Kidney glomerular epithelial cell (primary cell): ENCODE measurements at places on chromosomes 5 and 9.
A peak's percentile ranks its signal among the peaks of the same experiment; 100 is the strongest.

DNA sequence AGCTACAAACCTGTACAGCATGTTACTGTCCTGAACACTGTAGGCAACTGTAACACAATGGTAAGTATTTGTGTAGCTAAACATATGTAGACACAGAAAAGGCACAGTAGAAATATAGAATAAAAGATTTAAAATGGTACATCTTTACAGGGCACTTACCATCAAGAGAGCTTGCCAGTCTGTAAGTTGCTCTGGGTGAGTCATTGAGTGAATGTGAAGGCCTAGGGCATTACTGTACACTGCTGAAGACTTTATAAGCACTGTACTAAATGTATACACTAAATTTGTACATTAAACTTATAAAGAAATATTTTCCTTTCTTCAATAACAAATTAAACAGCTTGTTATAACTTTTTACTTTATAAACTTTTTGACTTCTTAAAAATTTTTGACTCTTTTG lies 20.5 kb downstream of the ADRB2 start:
- no peak for DNase-seq

- DNase-seq: peak; percentile 52
These were observed at the start of gene PCDHB1 for GRCh38 chr5:141050622-141051520. TSS of gene PCDHB1 (plus strand) at chr5:141051374. CDS start at chr5:141051471, 97 bp downstream.

- DNase-seq: no peak
These were observed 12.6 kb downstream of the CHMP5 start for GRCh38 chr9:33277484-33277883.

GRCh38 chr9:137506702-137507171 lies 43.5 kb downstream of the PNPLA7 start:
- DNase-seq: no peak

DNA sequence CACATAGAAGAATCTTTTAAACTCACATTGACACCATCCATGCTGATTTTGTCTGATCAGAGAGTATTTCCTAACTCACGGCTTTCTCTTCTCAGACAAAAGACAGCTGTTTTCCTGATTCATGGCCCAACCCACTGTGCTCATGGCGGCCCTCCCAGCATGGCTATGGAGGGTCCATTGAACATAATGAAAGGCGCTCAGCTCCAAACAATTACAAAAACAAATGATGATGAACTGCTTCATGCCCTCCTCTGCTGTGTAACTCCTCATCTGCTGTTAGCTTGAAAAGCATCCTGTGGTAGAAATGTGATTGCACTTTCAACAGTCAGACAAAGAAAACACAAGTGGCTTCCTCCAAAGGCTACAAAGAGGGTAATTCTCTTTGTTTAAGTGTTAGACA lies 673.8 kb downstream of the PRELID2 start:
- no peak for DNase-seq

DNA sequence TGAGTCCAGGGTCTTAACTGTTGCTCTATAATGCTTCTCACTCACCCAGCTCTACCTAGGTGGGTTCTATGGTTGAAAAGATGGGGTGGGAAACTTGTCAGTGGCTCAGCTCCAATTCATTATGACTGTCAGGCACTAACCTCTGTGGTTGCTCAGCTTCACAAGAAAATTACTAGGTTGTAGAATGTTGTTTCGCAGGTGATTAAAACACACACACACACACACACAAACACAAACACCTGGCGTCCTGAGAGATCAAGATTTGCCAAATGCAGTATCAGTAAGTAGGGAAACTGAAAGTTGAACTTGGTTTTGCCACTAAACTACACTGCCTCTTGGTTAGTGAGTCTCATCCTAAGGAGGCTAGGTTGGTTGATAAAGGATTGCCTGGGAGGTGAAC lies 2.8 kb downstream of the MCCC2 start:
- DNase-seq: no peak

DNA sequence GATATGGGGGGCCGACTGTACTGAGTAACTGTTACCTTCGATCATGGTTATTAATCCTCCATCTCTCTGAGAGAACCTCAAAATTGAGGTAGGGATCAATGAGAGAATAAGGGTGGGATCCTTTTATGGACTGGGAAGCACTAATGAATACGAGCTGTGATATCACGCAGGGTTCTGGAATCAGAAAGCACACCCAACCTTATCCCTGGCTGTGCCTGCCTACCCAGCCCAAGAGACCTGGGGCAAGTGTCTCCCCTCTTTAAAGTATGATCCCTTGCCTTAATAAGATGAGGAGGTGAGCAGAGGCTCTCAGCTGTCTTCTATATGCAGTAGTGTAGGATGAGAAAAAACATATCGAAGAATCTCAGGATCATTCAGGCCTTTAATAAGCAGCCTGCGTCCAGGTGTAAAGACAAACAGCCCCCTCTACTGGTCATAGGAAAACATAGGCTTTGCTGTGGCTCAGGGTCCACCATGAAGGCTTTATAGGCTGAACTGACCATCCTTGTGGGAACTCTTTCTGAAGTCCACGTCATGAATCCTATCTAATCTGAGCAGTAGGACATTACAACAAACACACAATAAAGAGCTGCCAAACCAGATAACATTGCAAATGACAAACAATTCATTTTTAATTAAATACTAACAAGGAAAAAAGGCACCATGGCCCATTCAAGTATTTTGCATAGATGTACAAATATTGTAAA lies 16.8 kb downstream of the NIPAL4 start:
- peak; percentile 50 for DNase-seq

DNA sequence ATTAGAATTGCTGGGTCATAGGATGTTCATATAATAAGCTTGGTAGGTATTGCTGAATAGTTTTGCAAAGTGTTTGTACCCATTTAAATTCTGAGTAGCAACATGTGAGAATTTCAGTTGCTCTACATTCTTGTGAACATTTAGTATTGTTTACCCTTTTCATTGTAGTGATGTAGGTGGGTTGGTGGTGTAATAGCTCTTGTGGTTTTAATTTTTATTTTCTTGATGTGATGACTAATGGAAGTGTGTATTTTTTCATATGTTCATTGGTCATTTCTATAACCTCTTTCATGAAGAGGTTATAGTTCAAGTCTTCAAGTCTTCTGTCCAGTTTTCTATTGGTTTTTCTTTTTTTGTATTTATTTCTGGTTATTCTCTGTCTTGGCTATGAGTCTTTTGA lies 34.4 kb downstream of the RASA1 start:
- DNase-seq: peak; percentile 50

- DNase-seq: no peak
These were observed 14.2 kb downstream of the AP3S1 start for GRCh38 chr5:115855959-115856358.

DNA sequence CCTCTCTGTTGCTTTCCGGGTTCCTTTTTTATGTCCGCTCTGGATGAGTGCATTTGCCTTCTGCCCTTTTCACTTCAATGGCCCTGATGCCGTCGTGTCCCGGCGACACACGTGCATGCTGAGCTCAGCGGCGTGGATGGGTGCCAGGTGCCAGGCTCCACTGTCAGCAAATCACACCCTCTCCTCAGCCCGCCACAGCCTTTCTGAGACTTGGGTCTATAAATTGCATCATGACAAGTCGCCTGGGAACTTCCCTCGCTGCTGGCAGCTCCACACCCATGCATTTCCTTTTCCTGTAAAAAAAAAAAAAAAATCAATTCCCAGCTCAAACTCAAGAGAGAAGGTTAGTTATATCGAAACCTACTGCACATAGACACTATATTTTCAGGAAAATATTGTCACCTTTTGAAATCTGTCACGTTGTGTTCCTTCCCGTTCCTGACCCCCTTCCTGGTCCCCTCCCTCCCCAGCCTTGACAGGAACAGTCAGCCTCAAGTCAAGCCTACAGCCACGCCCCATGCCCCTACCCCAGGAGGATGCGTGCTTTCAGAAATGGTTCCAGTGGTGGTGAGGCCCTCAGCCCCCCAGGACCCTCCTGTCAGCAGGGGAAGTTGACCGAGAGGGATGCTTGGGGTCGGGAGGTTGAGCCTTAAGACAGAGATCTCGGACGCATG lies 110.3 kb upstream of the PTCH1 start:
- DNase-seq: no peak

DNA sequence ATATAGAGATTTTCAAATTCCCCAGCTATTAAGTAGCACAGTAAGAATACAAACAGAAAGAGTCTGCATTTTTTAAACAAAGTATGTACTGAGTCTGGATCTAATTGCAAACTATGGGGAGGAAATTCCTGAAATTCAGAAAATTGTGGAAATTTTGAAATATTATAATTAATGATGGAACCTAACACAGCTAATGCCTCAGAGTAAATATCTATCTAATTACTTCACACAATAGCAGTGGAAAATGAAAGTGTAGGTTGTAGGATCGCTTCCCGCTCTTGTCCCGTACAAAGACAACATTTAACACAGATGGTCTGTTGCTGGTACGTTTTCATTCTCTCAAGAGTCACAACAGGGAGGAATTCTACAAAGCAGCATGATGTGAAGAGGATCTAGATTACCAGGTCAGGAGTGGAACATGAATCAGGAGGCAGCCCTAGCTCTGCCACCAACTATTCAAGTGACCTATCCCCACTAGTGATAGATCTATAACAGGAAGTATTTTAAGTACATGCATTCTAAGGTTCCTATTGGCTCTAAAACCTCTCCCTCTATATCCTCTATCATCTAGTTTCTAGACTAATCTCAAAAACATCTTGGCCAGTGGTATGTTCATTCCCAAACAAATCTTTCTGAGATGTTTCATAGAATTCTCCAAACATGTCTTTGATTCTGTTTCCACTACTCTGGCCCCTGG lies 58.9 kb upstream of the GRAMD2B start:
- no peak for DNase-seq

DNA sequence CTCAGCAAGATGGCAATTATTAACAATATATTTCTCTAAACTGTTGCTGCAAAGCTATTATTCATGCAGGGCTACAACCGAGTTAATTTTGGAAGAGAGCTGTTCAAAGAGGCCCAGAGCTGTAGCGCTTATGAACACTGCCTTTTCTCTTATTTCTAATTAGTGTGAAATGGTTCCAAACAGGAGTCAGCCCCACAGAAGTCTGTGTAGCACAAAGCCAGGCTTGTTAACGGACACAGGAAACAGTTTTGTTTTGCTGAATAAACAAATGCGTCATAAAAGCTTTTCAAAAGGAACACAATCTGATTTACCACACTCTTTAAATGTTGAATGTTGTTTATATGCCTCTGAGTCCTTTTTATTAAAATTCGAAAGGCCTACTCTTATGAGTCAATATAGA lies 396.5 kb downstream of the ANXA1 start:
- DNase-seq: no peak

DNA sequence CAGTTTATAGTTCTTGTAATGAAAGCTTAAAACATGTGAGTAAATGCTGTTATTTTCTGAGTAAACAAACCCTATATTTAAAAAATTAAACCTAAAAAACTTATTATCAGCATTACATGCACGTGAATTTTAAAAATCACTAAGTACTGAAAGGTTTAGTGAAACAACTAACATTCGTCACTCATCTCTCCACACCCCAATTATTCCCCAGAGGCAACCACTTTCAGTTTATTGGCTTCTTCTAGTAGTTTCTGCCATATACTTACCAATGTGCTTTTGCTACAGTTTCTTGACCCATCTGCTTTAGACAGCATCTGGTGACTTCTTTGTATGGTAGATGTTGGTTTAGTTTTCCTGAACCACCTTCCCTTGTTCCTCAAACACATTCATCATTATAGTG lies 58.1 kb downstream of the ANGPTL2 start:
- DNase-seq: no peak

DNA sequence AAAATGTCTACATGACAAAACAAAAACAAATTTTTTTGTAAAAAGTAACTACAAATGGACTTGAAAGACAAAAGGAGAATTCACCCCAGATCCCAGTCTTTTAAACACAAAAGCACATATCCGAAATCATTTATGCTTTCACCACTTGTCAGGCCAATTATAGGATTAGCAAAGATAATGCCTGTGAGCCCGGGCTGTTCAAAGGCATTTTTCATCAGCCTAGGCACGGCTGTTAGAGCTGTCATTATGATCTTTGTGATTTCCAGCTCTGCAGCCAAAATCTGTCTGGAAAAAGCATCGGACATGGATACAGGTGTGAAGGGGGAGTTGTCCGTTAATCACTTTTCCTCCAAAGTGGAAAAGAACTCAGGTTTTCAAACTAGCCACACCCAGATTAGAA lies 23.6 kb upstream of the RAB14 start:
- DNase-seq: no peak

DNA sequence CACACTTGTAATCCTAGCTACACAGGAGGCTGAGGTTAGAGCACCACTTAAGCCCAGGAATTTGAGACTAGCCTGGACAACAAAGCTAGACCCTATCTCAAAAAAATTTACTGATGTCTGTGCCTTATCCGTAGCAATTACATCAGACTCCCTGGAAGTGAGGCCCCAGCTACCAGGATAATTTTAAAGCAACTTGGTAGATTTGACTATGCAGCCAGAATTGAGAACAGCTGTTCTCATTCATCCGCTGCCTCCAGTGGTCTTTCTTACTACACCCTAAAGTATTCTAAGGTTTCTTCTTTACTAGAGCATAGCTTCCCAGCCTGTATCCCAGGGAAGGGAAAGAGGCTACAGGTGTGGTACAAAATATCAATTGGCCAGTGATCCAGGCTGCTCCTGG lies 20.4 kb upstream of the C9orf152 start:
- no peak for DNase-seq

DNA sequence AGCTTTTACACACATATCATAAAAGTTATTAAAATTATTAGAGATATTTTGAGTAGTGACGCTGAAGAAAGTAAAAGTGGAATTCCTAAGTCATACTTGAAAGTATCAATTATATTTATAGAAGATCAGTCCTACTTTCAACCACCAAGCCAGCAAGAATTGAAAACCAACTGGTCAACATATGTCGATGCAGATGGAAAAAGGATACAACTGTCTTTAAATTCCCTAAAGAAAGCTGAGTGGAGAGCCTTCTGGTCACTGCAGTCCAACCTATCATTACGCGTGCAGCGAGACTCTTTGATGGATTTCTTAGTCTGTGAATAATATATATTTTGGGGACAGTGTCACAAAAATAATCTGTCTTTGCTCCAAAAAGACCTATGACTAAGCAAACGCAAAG lies 15.3 kb downstream of the MEF2C start:
- DNase-seq: no peak

GRCh38 chr5:92435781-92436180 lies 1052.7 kb upstream of the ARRDC3 start:
- DNase-seq: no peak

- no peak for DNase-seq
These were observed 381.1 kb downstream of the ZNF608 start for GRCh38 chr5:124365361-124365801.

- peak; percentile 97 for DNase-seq
These were observed 194.6 kb downstream of the AOPEP start for GRCh38 chr9:94921092-94921471.

GRCh38 chr9:109963079-109963478 lies 183.1 kb downstream of the PALM2AKAP2 start:
- no peak for DNase-seq

GRCh38 chr5:84274585-84275468 lies 109.9 kb downstream of the EDIL3 start:
- DNase-seq: no peak

GRCh38 chr9:109258481-109259302 lies 62.2 kb downstream of the EPB41L4B start:
- DNase-seq: no peak

DNA sequence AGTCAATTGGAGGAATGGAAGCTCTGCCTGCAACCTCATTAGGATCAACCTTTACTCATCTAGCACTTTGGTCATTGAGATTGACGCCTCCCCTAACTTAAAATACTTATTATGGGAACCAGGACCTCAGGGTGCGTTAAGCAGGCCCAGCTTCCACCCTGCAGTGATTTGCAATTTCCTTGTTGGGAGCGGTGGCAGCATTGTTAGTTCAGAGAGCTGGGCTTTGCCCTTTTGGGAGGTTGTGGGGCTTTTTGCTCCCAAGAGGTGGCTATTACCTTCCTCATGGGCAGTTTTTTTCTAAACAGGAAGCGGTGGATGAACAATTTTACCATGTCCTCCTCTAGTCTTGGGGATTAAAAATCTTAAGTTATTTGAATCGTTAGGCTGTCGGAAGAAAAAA lies 60.9 kb downstream of the TMEM215 start:
- DNase-seq: no peak
